Calu3 (cell line): ENCODE measurements at places on chromosomes 16 and 17.
A peak's percentile ranks its signal among the peaks of the same experiment; 100 is the strongest.

- H3K27ac ChIP-seq: no peak overlapping the region
- H3K36me3 ChIP-seq: peaks cover 72% of the 10 kb centered on the region
- H3K27me3 ChIP-seq: no peaks in the 10 kb centered on the region
- DNase-seq: peak; percentile 56
Measured at GRCh38 chr17:75822119-75822799, 21.9 kb downstream of the UNC13D start.

DNA sequence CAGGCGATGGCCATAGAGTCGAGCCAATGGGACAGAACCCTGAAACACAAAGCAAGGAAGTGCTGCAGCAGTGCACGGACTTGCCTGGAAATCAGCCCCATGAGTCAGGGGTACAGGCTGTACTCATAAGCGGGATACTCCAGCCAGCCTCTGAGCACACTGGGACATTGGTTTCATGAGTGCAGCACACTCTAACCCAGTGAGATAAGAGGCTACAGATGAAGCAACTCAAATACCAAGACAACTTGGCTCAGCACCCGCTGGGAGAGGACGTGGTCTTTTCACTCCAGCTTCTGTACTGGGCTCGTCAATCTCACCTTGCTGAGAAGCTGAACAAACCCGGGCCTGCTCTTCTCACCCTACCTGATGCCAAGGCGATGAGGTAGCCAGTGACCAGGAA is 98.2 kb downstream of the AXIN2 start:
- no peak overlapping the region for H3K27ac ChIP-seq
- no peak for DNase-seq
- no peak overlapping the region for H3K4me3 ChIP-seq
- H3K27me3 ChIP-seq: peaks cover 10% of the 10 kb centered on the region
- no peaks in the 10 kb centered on the region for H3K36me3 ChIP-seq

DNA sequence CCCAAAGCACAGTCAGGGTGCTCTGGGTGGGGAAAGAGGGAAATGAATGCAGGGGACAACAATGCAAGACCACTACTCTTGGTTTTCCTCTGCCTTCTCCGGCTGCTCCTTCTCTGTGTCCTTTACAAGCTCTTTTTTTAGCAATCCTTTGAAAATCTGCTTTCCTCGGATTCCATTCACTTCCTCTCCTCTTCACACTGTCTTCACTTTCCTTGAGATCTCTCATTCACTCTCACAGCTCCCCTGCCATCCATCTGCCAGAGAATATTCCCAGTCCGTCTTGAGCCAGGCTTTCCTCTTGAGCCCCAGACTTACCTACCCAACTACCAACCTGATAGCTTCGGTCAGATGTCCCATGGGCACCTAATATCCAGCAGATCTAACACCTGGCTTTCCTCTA is 11.0 kb upstream of the SPOP start:
- no peak for DNase-seq
- H3K36me3 ChIP-seq: no peaks in the 10 kb centered on the region
- peaks cover 26% of the 10 kb centered on the region for H3K27me3 ChIP-seq
- H3K4me3 ChIP-seq: no peak overlapping the region
- peaks cover 17% of the 10 kb centered on the region for H3K4me1 ChIP-seq
- H3K27ac ChIP-seq: no peak overlapping the region

- no peak overlapping the region for H3K27ac ChIP-seq
- no peaks in the 10 kb centered on the region for H3K4me1 ChIP-seq
- no peak for DNase-seq
- no peaks in the 10 kb centered on the region for H3K27me3 ChIP-seq
Measured at GRCh38 chr16:14586637-14587305, 43.3 kb downstream of the PARN start.

DNA sequence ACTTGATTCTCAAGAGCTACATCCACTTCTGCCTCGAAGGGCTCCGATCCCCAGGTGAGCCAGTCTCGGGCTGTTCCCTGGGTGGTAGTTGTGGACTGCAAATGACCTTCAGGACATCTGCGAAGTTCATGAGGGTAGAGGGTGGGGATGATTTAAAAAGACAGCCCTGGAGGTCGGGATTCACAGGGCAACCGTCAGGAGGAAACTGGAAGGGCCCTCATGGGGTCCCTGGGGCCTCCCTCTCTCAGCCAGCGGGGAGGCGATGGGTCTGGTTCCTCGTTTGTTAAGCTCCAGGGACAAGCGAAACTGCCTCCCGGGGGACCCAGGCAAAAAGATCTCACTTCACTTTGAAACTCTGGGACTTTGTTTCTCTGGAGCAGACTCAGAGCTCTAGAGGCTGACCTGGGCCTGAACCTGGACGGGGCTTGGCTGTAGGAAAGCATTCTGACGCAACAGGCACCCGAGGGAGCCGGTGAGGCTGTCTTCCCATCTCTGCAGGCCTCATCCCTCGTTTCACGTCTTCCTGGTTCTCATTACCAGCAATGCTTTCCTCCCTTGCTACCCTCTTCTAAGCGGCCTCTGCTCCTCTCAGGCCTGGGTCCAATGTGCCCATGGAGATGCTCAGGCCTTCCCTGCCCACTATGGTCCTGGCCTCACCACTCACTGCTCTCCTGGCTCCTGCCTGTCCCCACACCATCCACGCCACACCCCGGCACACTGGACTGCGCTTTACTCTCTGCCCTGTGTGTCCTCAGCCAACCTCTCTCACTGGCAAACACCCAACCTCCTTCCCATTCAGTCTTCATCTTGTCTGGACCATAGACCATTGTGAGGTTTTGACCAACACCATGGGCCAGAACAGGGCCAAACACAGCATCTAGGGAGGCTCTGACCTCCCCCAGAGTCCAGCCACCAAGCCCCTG is 214.2 kb upstream of the TNRC6C start:
- H3K4me3 ChIP-seq: no peak overlapping the region
- DNase-seq: no peak
- H3K36me3 ChIP-seq: no peaks in the 10 kb centered on the region
- H3K27ac ChIP-seq: no peak overlapping the region
- H3K27me3 ChIP-seq: peaks cover 99% of the 10 kb centered on the region

DNA sequence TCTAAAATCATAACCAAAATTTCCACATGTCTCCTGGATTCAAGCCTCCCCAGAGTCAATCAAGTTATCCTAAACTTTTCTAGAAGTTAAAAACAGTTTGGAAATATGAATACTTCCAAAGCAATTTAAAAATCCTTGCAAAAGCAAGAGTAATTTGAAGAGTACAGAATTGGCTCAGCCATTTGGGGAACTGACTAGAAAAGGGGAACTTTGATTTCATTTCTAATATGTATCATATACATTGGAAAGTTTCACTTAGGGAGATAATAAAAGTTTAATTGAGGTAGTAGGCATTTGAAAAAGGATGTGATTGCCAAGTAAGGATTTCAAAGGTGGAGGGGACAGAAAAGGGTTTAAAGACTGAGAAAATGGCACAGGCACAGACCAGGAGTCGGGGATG is 9.0 kb upstream of the SLFN12L start:
- no peak for DNase-seq
- no peaks in the 10 kb centered on the region for H3K4me1 ChIP-seq
- no peak overlapping the region for H3K27ac ChIP-seq
- no peaks in the 10 kb centered on the region for H3K36me3 ChIP-seq
- H3K4me3 ChIP-seq: no peak overlapping the region
- H3K27me3 ChIP-seq: peaks cover 50% of the 10 kb centered on the region

DNA sequence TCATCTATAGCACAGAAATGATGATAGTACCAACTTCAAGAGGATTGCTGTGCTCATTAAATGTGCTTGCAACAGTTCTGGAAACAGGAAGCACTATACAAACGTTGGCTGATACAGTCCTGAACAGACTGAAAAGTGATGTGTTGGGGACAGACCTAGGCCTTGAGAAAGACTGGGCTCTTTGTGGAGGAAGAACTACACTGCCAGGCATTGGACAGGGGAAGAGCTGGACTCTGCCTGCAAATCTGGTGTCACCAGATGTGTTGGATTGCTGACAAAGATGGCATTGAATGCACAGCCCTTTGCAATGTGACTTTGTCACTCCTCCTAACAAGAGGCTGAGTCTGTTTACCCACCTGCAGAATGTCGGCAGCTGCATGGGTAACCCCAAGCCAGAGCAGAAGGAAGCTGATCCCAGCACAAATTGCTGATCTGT is 12.4 kb upstream of the ST6GALNAC2 start:
- DNase-seq: no peak
- H3K27ac ChIP-seq: peak overlapping the region; percentile 81
- peaks cover 63% of the 10 kb centered on the region for H3K4me1 ChIP-seq
- H3K36me3 ChIP-seq: peaks cover 17% of the 10 kb centered on the region
- no peak overlapping the region for H3K4me3 ChIP-seq

GRCh38 chr17:76246080-76247066 is 6.1 kb upstream of the RNF157 start:
- no peak overlapping the region for H3K27ac ChIP-seq
- peaks cover 7% of the 10 kb centered on the region for H3K36me3 ChIP-seq
- no peak for DNase-seq
- H3K4me3 ChIP-seq: no peak overlapping the region

- peak within 1 kb of the TSS; percentile 14 for H3K4me3 ChIP-seq
- H3K27ac ChIP-seq: no peak within 1 kb of the TSS
- DNase-seq: peak; percentile 28
- H3K4me1 ChIP-seq: no peaks in the 10 kb centered on the region
- H3K27me3 ChIP-seq: peaks cover 93% of the 10 kb centered on the region
- no peaks in the 10 kb centered on the region for H3K36me3 ChIP-seq
Measured at GRCh38 chr17:74935585-74936469, at the start of gene OTOP3. Gene OTOP3 (plus strand): TSS chr17:74935898. CDS start chr17:74935922, 24 bp downstream.

GRCh38 chr16:48076455-48077012 is 79.3 kb downstream of the ABCC12 start:
- no peak for DNase-seq
- no peak overlapping the region for H3K4me3 ChIP-seq
- H3K36me3 ChIP-seq: no peaks in the 10 kb centered on the region
- H3K27ac ChIP-seq: no peak overlapping the region
- H3K27me3 ChIP-seq: peaks cover 63% of the 10 kb centered on the region
- H3K4me1 ChIP-seq: no peaks in the 10 kb centered on the region

- no peaks in the 10 kb centered on the region for H3K4me1 ChIP-seq
- DNase-seq: no peak
- no peaks in the 10 kb centered on the region for H3K27me3 ChIP-seq
- peak overlapping the region; percentile 88 for H3K4me3 ChIP-seq
- peaks cover 65% of the 10 kb centered on the region for H3K36me3 ChIP-seq
- peak overlapping the region; percentile 95 for H3K27ac ChIP-seq
Measured at GRCh38 chr17:72590882-72591281, 470.1 kb downstream of the SOX9 start.

GRCh38 chr16:79876332-79876730 is 275.8 kb upstream of the MAF start:
- no peak overlapping the region for H3K27ac ChIP-seq
- no peak overlapping the region for H3K4me3 ChIP-seq
- H3K4me1 ChIP-seq: no peaks in the 10 kb centered on the region
- no peak for DNase-seq
- no peaks in the 10 kb centered on the region for H3K27me3 ChIP-seq
- no peaks in the 10 kb centered on the region for H3K36me3 ChIP-seq
